ENCODE measurements at places on chromosomes 12 and 14.

DNA sequence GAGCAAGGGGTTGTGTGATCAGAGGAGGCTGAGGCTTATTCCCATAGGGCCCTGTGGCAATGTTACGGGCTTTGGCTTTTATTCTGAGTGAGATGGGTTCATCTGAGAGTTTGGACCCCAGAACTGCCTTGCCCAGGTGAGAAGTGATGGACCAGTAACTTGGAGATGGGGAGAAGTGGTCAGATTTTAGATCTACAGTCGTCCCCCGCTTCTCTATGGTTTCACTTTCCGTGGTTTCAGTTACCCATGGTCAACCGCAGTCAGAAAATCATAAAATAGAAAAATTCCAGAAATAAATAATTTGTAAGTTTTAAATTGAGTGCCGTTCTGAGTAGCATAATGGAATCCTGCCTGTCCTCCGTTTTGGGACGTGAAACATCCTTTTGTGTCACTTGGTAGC lies 40.2 kb upstream of the PPP1CC start:
- no peak for DNase-seq

DNA sequence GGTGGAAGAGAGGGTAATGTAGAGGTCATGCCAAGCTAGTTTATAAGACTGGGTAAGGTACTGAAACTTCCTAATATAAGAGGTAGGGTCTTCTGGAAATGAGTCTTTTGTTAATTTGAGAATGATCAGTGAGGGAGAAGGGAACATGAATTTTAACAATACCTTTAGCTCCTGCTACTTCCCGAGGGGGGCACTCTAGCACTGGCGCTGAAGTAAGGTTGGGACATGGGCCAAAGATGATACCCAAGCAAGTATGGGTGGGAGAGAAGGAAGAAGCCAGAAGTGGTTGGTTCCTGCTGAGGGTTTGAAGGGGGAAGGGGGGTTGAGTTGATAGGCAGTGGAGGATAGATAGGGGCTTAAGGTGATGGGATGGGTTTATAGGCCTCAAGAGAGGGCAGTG lies 32.3 kb upstream of the RNASE1 start:
- DNase-seq = no peak

DNA sequence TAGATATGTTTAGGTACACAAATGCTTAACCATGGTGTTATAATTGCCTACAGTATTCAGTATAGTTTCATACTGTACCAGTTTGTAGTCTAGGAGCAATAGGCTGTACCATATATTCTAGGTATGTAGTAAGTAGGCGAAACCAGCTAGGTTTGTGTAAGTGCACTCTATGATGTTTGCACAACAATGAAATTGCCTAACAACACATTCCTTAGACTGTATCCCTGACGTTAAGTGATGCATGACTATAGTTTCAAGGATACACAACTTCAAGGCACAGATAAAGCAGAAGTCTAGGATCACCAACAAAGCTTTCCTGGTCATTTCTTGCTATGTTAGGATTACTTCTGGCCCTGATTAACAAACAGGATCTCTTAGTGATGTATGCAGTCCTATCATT lies 135.1 kb downstream of the SLC38A1 start:
- DNase-seq = no peak

DNA sequence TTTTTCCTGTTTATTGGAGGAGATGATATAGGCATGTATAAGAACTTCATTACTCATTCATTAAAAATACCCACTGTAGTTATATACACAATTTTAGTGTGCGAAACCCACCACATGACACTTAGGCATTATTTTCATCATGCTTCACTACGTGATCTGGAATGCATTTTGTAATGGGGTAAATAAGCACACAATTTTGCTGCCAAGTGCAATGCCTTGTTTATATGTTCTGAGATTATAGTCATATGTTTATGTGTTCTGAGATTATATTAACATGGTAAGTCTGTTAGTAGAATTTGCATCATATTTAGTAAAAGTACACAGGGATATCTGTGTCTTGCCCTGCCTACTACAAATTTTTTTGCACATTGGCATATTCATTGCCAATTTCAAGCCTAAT lies 1123.0 kb downstream of the LRFN5 start:
- no peak for DNase-seq

DNA sequence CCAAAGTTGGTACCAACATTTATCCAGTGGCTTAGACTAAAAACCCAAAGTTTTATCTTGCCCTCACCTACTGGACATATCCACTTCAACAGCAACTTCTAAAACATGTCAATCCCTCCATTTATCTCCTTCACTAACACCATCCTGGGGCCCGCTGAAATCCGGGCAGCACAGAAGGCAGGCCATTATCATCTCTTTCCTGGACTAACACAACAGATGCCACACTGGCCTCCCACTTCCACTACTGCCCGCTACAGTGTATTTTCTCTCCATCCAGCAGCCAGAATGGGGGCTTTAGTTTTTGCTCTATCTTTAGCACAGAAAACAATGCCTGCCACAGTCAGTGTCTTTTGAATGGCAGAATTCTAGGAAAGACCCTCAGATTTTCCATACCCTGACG lies 15.6 kb downstream of the ZFHX2 start:
- no peak for DNase-seq

- DNase-seq = peak; percentile 2
Observed at GRCh38 chr12:119715268-119715620, 47.3 kb downstream of the PRKAB1 start.

GRCh38 chr14:62667421-62667914 lies 377.8 kb downstream of the KCNH5 start:
- DNase-seq = no peak

GRCh38 chr14:53509276-53510244 lies 356.4 kb upstream of the DDHD1 start:
- peak; percentile 10 for DNase-seq

DNA sequence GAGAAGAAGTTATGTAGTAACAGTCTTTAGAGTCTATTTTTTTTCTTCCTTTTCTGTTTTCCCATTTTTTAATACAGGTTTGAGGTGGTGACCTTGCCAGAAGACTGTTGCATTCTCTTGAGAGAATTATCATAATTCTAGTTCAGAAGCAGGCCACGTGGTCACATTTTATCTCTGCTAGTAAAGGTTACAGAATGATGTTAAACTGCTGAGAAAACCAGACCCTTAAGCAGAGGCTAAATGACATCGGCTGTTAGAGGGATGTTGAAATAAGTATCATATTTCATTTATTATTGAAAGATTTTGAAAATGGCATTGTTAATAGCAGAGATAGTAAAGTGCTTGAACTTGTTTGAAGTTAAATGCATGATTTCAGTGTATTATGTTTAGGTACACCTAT lies 49.2 kb downstream of the BRMS1L start:
- no peak for DNase-seq

Measured in SJSA1 (cell line).